ENCODE measurements at places on chromosomes 16 and 17.
A peak's percentile ranks its signal among the peaks of the same experiment; 100 is the strongest.

GRCh38 chr17:47999582-47999981, 28.7 kb downstream of the CDK5RAP3 start:
- no peak for DNase-seq

DNA sequence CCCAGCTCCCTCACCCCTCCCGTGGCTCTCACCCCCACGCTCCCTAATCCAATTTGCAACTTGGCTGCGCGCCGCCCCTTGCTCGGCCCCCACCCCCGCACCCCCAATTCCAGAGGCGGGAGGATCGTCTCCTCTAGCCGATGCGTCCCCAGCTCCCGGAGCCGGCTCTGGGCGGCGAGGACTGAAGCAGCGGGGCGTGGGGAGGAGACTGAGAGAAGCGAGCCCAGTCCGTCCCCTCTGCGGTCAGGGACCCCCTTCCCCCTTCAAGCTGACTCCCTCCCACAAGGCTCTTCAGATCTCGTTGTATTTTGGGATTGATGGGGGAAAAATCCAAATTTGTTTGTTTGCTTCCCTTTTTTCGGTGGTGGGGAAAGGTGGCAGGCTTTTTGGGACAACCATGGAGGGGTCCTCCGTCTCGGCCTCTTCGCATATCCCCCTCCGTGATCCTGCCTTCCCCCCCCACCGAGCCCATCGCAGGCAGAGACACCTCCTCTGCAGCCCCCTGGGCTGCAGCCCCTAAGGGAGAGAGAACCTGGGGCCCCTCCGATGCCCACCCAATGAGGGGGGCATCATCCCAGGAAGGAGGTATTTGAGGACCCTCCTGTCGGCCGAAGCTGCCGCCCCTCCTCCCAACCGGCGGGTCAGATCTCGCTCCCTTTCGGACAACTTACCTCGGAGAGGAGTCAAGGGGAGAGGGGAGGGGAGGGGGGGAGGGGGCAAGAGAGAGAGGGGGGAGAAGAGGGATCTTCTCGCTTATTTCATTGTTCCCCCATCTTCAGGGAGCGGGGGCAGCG, 466 bp downstream of the NEUROD2 start:
- DNase-seq, result no peak

DNA sequence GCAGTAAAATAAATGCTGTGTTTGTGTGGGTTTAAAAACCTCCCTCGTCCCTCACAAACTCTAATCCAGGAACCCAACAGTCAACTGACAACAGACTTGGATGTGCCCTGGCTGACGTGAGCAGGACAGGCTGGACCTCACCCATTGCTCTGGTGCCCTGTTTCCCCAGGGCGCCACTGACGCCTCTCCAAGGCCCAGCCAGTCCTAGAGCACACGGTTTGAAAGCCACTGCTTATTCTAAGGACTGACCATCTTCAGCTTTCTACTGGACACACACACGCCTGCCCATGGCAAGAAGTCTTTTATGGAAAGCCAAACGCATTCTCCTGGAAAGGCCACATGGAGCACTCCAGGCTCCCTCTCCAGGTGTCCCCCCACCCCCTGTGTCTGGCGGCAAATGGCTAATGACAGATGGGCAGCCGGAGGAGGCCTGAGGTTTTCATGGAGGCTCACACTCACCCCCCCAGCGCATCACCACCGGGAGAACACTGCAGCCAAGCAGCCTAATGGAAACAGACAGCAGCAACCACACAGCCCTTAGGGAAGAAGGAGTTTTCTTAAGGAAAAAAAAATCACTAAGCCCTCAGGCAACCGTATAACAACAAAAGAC, 319.2 kb downstream of the SOX9 start:
- DNase-seq, result no peak

DNA sequence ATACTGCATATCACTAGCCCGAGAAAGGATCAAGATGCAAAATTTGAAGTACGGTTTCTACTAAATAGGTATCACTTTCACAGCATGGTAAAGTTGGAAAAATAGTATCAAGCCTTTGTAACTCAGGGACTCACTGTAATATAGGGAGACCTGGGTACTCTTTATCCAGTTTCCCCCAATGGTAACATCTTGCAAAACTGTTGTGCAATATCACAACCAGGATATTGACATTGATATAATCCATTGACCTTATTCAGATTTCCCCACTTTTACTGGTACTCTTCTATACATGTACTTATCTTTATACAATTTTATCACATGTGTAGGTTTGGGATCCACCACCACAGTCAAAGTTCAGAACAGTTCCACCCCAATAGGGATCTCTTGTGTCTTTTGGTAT, 20.4 kb upstream of the GINS3 start:
- DNase-seq, result no peak

- DNase-seq, result no peak
Measured at GRCh38 chr17:33016920-33017319, 25.3 kb downstream of the SPACA3 start.

- no peak for DNase-seq
Measured at GRCh38 chr16:88464447-88465318, 11.6 kb downstream of the ZFPM1 start.

GRCh38 chr17:5110816-5111215, 862 bp downstream of the ZNF232 start:
- DNase-seq, result no peak

DNA sequence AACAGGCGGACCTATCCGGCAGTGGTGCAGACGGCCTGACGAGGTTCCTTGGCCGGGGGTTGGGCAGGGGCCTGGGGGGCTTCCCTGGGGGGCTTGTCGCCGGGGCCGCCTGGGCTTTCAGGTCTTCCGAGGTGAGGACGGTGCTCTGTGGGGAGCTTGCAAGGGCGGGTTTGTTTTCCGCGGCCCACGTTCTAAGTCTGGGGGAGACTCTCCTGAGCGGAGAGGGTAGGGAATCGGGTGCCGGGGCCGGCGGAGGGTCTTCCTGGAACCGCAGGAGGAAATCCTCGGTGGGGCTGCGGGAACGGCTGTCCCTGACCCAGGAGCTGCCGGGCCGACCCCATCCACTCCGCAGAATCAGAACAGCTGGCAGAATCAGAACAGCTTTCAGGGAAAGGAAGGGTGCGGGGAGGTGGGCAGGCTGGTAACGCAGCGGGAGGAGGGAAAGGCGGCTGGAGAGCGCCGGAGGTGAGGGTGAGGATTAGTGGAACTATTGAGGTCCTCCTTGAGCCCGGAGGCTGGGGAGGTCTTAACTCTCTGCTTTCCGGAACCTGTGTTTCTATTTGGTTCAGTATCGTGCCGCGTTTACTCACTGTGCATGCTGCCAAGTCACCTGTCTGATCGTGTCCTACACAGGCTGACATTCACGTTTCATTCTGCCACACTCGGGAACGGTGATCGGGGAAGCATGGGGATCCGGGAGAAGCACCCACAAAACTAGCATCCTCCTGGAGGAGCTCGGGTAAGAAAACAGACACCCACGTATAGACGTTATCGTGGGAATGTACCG, 28.9 kb downstream of the CPSF4L start:
- DNase-seq, result peak; percentile 23

- no peak for DNase-seq
Measured at GRCh38 chr17:82862737-82863382, 23.0 kb upstream of the ZNF750 start.
